ENCODE measurements at places on chromosomes 11 and 22.
A peak's percentile ranks its signal among the peaks of the same experiment; 100 is the strongest.

DNA sequence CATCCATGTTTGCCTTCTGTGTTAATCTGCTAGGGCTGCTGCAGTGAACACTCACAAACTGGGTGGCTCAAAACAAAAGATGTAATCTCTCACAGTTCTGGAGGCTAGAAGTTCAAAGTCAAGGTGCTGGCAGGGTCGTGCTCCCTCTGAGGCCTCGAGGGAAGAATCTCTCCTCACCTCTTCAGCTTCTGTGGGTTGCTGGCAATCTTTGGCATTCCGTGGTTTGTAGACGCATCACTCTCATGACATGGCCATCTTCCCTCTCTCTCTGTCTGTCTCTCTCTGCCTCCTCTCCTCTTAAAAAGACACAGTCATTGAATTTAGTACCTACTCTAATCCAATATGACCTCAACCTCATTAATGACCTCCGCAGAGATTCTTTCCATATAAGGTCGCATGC lies 78.8 kb downstream of the TSPAN18 start:
- DNase-seq: no peak

DNA sequence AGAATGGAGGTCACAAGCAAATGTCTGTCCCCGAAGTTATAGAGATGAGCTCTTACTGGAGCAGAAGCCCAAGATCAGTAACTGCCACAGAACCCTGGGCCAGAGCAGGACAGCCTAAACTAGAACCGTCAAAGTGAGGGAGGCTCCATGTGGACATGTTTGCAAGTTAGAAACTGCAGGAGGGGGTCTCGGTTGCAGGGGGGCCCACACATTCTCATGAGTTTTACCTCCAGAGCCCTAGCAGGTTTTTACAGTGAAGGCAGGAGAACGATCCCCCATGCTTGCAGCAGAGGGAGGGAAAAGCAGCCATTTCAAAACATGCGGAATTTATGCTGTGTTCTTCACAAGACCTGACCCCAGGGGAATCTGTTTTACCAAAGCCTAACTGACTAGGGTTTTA lies 133.5 kb upstream of the B3GAT1 start:
- DNase-seq: no peak

- DNase-seq: no peak
Measured at GRCh38 chr11:35856756-35857155, 87.1 kb upstream of the LDLRAD3 start.

GRCh38 chr11:113440816-113441215 lies 34.4 kb downstream of the DRD2 start:
- DNase-seq: no peak

DNA sequence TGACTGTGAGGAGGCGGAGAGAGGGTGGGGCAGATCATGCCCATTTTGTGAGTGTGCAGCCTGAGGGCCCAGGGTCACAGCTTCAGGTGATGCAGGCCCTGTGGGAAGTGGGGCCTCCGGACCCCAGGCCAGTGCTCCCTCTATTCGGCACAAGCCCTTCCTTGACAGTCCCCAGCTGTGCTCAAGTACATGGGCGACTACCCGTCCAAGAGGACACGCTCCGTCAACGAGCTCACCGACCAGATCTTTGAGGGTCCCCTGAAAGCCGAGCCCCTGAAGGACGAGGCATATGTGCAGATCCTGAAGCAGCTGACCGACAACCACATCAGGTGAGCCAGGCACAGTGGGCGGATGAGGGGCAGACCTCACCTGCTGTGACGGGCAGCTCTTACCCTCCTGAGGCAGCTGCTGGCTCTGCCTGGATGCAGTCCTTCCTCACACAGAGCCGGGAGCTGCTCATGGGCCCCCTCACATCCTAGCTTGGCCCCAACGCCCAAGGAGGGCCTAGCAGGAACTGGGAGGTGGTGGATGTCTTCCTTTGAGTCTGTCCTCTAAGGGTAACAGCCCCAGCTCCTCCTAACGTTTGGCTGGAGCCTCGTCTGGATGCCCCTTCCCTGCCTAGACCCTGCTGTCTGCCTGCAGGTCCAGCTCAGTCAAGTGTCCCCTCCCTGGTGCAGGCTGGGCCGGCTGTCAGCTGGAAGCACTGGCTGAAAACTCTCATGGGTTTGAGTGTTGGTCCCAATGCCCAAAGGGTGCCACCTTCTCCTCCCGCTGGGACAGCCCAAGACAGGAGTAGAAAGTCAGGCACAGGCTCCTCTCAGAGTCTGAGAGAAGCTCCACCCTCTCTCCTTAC lies 76.1 kb downstream of the MYO7A start:
- DNase-seq: no peak

DNA sequence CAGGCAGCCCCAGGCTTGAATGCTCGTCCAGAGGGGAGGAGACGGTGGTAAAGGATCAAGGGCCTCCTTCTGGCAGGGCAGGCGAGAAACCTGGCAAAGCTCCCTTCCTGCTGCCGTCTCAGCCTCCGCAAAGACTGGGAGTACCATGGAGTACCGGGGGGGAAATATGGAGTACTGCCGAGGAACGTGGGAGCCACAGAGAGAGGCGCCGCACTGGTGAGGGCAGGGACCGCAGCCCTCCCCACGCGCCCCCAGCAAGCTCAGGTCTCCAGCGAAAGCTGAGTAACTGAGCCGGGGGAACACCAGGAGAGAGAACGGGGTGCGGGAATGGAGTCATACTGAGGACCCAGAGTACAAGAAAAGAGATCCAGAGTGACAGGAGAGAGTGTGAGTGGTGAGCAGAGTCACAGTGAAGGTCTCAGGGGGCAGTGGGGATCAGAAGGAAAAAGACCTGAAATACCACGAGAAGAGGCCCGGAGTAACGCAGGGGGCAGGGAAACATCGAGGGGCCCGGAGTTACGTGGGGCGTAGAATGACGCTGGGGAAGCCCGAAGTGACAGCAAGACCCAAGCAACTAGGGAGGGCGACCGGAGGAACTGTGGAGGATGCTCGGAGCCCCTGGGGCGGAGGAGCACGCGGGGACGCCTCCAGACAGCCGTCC lies 740 bp downstream of the EML3 start:
- no peak for DNase-seq

GRCh38 chr11:91081440-91082043 lies 858.7 kb upstream of the CHORDC1 start:
- DNase-seq: no peak

GRCh38 chr11:64776875-64777274 lies 1.5 kb downstream of the SF1 start:
- peak; percentile 32 for DNase-seq

DNA sequence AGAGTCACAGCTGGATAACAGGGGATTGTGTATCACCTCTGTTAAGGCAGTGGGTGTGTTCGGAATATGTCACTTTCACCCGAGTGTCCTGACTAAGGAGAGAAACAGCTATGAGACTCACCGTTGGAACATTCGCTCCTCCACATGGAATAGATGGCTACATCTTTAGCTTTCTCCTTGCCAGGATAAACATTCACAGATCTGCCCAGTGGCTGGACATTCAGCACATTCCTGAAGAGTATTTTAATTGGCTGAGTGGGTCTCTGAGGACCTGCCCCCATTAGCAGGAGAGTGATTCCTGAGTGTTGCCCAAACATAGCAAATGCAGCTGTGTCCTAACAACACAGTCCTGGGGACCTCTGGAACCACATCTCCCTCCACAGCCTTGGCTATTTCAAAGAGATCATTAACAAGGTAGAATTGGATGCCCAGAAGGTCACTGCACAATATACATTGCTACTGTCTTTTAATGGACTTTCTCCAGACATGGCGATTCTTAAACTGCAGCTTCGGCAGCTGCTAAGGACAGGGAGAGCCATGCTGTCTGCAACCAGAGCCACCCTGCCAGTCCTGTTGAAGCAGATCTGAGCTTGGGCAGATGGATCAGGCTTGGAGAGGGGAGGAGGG lies 435.0 kb upstream of the CADM1 start:
- no peak for DNase-seq

- DNase-seq: peak; percentile 6
Measured at GRCh38 chr11:71080239-71081097, 171.9 kb downstream of the SHANK2 start.

DNA sequence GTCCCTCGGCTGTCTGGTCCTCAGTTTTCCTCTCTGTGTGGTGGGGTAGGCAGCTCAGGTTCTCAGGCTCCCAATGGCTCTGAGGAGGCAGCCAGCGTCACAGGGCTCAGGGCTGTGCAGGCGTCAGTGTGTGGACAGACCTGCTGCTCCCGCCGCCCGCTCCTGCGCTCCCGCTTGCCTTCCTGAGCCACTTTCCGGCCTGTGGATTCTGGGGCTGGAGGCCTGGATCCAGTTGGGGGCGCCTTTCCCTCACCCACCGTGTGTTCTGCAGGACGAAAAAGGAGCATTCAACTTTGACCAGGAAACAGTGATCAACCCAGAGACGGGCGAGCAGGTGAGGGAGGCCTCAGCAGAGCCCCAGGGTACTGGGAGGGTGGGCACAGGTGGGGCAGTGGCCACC lies 14.7 kb downstream of the DPP3 start:
- no peak for DNase-seq

DNA sequence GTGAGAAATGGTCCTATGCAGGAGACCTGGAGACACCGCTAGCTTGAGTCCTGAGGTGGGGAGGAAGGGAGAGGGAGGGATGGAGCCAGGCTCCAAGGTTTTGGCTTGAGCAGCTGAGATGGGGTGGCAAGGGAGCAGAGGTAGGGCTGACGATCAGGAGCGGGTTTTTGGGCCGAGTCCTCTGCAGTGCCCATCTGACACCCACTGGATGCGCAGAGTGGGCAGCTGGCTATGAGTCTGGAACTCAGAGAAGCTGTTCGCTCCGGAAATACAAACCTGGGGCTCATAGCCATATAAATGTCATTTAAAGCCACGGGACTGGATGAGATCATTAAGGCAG lies 453 bp upstream of the MAFF start:
- DNase-seq: no peak

GRCh38 chr11:298406-299065 lies 790 bp downstream of the IFITM5 start:
- no peak for DNase-seq

DNA sequence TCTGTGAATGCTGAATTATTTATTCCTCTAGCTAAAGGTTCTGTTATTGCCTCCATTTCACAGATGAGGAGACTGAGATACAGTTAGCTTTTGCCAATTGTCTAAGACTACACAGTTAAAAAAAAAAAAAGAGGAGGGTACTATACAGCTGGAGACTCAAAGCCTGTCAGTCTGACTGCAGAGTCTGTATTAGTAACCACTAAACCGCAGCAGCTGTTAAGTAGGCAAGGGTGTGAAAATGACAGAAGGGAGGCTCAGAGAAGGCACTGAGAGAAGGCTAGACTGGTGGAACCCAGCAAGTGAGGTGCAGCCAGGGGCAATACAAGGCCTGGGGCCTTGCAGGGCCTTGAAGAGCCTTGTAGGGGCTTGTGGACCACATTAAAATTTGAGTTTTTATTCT lies 181.2 kb downstream of the CSNK2A3 start:
- peak; percentile 77 for DNase-seq

GRCh38 chr22:18991821-18992442 lies 55.8 kb upstream of the PRODH start:
- DNase-seq: no peak

- no peak for DNase-seq
Measured at GRCh38 chr11:67519726-67520125, 3.5 kb downstream of the CABP2 start.

DNA sequence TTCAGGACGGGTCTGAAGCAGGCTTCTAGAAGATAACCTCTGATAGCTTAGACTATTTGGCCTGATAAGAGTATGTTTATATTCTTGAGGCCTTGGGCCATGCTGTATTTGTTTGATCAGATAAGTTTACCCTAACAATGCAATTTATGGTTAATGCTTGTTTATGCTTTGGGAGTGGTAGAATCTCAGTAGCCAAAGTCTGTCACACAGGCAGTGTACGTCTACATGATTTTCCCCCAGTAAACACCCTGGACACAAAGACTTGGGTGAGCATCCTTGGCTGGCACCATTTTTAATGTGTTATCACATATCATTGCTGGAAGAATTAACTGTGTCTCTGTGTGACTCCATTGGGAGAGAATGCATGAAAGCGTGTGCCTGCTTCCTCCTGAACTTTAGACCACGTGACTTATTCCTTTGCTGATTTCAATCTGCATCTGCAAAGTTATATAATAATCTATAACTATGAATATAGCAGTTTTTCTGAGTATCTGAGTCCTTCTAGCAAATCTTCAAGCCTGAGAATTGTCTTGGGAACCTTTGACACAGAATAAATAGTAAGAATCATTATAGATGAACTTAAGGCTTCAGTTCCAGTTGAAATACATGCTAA lies 172.4 kb downstream of the CASP12 start:
- DNase-seq: no peak

DNA sequence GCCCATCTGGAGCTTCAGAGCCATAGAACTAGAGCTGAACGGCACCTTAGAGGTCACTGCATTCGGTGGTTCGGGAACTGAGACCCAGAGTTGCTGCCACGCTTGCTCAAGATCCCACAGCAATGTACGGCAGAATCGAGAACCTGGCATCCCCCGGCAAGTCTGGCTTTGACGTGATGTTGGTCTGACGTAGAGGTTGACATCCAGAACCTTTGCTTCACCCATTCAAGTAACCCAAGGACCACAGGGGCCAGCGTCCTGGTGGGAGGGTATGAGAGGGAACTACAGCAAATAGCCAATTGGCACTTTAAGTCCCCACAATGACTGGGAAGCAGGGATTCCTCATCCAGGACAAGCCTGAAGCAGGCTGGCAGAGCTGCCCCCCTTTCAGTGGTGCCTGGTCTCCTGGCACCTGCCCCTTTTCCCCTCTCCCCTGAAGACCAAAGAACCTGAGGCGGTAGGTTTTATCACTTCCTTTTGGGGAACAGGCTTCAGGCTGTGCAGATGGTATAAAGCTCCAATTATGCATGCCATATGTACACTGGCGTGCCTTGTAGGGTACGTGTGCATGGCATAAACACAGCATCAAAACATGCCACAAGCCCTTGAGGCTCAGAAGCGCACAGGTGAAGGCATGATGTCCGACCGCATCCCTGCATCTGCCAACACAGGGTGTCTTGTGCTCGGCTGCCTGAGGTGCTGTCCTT lies 15.3 kb upstream of the TEF start:
- DNase-seq: no peak

- DNase-seq: peak; percentile 73
Measured at GRCh38 chr11:65468874-65469333, 29.9 kb upstream of the MALAT1 start.

All from CD4-positive, alpha-beta T cell treated with Interleukin-17A for 1 hour (primary cell).